Fibroblast of villous mesenchyme (primary cell): ENCODE measurements at places on chromosomes 16 and 17. TPM values are rescaled to one million over a fixed set of nuclear protein-coding genes. Genes with fewer than 3 reads are reported as not detected.

UBALD1 gene
- total RNA-seq, result 6.9 and 10.3 TPM in 2 replicates

KRTAP4-4 gene
- total RNA-seq, result not detected in 2 replicates

KRT13 gene
- total RNA-seq, result not detected in 2 replicates

TENT4B gene
- total RNA-seq, result 7.1 and 12.5 TPM in 2 replicates

PLXDC1 gene
- total RNA-seq, result 0.43 and 0.64 TPM in 2 replicates

TNFRSF17 gene
- not detected in 2 replicates for total RNA-seq
